Cortex of kidney (tissue), 1 donor: ENCODE measurements at places on chromosomes 13 and 19.

DNA sequence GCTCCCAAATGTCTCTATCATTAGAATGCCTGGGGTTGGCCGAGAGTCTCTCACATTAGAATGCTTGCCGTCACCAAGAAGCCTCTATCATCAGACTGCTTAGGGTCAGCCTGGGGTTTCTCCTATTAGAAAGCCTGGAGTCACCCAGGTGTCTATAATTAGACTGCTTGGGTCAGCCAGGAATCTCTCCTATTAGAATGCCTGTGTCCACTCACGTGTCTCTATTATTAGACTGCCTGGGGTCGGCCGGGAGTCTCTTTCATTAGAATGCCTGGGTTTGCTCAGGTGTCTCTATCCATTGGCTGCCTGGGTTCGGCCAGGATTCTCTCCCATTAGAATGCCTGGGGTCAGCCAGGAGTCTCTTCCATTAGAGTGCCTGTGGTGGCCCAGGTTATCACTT is 1453.1 kb downstream of the UQCRFS1 start:
- DNase-seq, result no peak

DNA sequence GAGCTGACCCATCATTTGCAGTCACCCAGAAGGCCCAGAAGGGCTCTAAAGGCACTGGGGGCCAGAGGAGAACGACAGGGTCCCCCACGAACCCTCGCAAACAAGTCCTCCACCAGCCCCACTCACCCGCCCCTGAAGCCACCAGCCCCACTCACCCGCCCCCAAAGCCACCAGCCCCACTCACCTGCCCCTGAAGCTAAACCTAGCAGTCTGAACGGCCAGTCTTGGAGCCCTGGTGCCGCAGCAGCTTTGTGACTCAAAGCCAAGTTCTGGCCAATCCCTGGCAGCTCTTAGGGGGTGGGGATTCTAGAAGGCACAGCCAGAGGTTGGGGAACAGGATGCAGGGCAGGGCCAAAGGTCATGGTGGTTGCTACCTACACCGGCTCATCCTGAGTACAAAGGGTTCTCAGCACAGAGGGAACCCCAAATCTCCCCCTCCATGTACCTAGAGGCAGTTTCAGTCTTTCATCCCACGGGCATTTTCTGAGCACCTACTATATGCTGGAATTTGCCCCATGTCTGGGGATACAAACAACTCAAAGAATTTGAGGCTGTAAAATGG is at the start of gene IQCN:
IQCN (minus strand) TSS at position 234 of the 562 bp plus-strand sequence. CDS start 4,974 bp downstream, outside the sequence.
- DNase-seq, result no peak

GRCh38 chr13:52141299-52141698 is 12.4 kb upstream of the NEK5 start:
- DNase-seq, result no peak

- DNase-seq, result no peak
Measured at GRCh38 chr13:93378184-93378583, 151.6 kb downstream of the GPC6 start.

DNA sequence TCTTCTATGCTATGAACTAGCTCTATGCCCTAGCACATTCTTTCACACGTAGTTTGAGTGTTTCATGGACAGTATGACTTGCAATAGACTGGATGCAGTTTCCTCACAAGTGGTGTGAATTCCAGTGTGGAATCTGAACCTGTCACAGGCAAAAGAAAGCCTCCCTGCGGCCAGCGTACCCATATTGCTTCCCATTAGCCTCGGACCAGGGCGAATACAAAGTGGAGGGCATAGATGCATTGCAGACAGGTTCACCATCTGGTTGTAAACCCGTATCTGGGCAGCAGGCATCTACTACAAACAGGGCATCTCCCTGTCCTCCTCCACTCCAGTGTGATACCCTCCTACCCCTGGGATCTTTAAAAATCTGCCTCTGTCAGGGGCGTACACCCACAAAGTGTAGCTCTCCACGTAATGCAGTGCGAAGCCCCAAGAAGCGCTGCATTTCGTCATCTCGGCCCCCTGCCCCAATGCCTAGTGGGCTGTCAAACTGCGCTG is 1.4 kb upstream of the CIC start:
- DNase-seq, result no peak

- DNase-seq, result no peak
Measured at GRCh38 chr19:55304980-55305379, 20.2 kb downstream of the TMEM150B start.

- no peak for DNase-seq
Measured at GRCh38 chr13:112072534-112073244, 5.7 kb downstream of the SOX1 start.

DNA sequence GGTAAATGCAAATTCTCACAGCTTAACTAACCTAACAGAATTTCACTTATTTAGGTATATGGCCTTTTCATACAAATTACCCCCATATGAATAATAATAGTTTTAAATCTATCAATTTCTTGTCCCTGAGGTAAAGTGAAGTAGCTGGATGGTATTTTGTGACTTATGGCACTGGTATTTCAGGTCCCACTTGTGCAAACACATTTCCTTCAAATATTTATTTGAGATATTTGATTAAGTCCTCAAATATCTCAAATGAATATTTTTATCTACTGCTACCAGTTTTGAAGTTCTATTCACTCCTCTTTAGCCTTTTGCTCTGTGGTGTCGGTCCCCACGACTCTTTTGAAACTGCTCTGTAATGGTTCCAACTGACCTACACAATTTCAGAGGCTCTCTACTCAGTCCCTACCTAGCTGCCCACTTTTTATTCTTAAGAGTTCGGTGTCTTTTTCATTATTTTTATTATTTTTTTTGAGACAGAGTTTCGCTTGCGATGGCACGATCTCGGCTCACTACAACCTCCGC is 59.6 kb upstream of the ZDHHC20 start:
- DNase-seq, result no peak

DNA sequence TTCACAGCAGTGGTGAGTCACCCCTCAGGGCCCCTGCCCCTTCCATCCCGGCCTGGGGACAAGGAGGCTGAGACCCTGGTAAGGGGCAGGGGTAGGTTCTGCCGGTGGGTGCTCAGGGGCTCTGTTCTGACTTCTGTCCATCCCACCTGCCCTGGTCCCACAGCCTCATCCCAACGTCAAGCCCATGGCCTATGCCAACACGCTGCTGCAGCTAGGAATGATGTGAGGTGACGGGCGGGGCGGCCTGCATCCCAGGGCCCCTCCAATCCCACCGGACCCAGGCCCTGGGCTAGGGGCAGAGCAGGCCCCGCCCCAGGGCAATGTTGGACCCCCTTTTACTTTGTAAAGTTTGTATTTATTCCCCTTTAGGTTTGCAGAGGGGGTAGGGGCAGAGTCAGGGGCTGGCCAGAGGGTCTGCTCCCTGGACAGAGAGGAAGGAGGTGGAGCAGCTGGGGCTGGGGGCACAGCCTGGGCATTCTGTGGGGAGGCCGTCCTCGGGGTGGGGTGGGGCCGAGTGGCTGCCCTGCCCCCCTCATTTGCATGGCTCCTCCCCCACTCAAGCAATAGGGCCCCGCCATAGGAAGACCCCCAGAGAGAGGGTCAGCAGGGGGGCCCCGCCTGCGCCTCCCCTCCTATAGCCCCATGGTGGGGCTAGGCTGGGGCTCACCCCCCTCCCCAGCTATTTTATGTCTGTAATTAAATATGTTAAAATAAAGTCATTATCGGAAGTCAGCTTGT is 23.1 kb downstream of the CCDC8 start:
- no peak for DNase-seq

DNA sequence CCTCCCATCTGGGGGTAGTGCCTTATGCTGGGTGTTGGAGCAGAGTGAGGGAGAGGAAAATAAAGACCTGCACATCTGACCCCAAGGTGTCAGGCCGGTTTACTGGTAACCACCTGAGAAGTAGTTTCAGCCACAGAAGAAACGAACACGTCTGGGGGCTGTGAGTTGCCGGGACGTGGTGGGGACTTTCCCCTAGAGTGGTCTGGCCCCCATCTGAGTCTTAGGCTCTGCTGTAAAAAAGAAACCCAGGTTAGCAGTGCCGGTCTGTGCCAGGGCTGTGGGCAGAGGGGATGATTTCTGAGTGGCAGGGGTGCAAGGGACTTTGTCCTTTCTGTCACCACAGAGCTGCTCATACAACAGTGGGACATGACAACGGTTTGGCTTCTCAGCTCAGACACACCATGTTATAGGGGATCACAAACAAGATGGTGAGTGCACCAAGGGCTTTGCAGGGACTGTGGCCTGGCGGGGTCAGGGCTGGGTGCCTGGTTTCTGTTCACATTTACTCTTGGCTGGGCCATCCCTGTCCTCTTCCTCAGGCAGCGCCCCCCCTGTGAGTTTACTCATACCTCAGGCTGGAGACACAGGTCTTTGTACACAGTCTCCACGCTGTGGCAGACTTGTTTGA is 9.0 kb downstream of the GCDH start:
- no peak for DNase-seq

DNA sequence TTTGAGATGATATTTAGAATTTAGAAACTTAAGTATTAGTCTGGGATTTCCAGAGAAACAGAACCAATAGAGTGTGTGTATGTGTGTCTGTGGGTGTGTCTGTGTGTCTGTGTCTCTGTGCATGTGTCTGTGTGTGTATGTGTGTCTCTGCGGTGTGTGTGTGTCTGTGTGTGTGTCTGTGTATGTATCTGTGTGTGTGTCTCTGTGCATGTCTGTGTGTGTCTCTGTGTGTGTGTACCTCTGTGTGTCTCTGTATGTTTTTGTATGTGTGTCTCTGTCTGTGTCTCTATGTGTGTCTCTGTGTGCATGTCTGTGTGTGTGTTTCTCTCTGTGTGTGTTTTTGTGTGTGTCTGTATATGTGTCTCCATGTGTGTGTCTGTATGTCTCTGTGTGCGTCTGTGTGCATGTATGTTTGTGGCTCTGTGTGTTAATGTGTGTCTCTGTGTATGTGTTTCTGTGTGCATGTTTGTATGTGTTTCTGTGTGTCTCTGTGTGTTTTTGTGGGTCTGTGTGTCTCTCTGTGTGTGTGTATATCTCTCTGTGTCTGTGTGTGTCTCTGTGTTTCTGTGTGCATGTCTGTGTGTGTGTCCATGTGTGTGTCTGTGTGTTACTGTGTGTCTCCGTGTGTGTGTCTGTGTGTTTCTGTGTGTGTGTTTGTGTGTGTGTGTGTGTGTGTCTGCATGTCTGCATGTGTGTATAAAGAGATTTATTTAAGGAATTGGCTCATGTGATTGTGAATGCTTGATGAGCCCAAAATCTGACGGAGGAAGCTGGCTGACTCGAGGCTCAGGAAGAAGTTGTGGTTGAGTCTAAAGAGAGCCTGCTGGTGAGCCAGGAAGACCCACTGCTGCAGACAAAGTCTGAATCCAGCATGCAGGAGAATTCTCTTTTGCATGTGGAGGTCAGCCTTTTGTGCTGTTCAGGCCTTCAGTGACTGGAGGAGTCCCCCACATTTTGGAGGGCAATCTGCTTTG is 22.2 kb downstream of the GPR42 start:
- DNase-seq, result no peak

- no peak for DNase-seq
Measured at GRCh38 chr19:30441011-30441410, 68.8 kb downstream of the ZNF536 start.

DNA sequence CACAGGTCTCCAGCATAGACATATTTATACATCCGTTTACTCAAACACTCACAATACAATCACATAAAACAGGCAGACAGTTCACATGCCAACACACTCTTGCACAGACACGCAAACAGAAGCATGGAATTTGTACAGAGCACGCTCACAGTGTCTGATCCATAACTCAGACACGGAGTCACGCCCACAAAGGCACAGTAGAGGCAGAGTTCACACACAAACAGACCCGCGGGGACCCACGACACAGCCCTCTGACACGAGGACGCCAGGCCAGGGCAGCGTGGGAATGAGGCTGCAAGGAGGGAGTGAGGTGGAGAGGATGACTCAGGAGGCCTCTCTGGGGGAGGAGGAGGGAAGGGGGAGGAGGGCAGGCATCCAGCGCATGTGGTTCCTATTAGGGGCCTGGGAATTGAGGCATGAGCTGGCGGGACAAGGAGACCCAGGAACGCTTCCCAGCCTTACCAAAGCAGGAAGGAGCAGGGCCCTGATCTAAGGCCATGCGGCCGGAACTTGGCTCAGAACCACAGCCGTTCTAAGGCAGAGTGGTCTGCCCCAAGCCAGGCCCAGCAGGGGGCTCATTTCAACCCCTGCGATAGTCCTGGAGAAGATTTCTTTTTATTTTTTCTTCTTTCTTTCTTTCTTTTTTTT is 9.1 kb upstream of the OLFM2 start:
- no peak for DNase-seq

GRCh38 chr19:3270902-3271301 is 46.4 kb downstream of the CELF5 start:
- DNase-seq, result no peak

DNA sequence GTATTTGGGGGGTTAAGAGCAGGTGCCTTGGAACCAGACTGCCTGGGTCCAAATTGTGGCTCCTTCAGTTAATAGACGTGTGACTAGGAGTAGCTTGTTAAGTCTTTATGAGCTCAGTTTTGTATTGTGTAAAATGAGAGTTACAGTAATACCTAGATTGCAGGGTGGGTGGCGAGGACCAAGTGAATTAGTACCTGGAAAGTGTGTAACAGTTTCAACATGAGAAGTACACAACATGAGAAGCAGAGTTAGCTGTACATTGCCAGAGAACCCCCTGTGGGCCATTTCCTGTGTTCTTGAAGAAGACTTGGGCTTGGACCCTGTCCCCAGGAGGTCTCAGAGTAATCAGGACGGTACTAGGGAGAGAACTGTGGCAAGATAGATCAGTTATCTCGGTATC is 36.8 kb downstream of the PPP2R1A start:
- DNase-seq, result no peak

GRCh38 chr13:24115671-24116070 is 44.8 kb upstream of the SPATA13 start:
- no peak for DNase-seq

GRCh38 chr13:65940720-65941119 is 1289.4 kb downstream of the PCDH9 start:
- no peak for DNase-seq

DNA sequence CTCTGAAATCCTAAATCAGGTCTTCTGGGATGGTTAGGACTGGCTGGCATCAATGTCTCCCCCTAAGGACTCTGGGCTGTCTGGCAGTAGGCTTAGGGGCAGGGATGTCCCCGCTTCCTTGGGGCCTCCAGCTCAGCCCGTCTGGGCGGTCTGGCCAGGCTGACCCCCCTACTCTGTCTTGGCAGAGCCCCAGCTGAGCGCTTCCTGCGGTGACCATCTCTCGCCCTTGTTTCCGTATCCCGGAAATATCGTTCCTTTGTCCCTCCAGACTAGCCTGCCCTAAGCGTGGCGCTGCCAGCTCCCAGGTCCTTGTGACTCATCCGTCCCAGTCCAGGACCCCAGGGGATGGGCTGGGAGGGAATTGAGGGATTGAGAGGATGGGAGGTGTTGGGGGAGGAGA is 11.3 kb downstream of the GTPBP3 start:
- DNase-seq, result no peak

GRCh38 chr19:56312342-56312741 is 2.3 kb downstream of the ZSCAN5A start:
- no peak for DNase-seq

DNA sequence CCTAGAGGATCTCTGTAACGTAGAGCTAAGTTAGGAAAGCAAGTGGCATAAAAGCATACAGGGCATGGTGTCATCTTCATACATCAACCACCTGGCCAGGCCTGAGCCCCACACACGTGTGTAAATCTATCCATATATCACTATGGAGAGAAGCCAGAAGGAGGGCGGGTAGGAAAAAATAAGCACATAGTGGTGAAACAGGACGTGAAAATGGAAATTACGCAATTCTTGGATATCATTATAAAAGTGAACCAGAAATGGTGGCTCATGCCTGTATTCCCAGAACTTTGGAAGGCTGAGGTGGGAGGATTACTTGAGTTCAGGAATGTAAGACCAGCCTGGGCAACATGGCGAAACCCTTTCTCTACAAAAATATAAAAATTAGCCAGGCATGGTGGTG is 43.4 kb downstream of the PDCD5 start:
- no peak for DNase-seq

GRCh38 chr13:113805431-113806103 is 46.5 kb downstream of the TMEM255B start:
- no peak for DNase-seq
